ENCODE measurements at places on chromosomes 2 and 18.

DNA sequence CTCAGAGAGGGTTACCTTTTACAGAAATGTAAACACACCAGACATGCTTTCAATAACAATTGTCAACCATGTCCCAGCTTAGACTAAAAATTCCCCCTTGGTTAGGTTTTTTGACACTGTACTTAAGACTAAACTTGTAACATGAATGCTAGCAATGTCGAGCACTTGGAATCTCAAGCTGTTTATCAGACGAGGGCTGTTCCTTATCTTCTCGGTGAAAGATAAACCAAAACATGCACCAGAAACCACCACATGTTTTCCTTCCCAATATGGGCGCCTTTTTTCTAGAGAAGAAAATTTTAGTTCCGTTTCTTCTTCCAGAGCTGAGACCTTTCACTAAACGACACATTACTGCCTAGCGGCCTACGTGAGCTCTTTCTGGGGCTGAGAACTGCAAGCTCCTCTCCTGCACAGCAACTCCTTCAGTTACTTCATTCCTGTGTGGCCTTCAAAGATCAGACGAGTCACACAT, 42.4 kb upstream of the ACKR3 start:
- DNase-seq = no peak

DNA sequence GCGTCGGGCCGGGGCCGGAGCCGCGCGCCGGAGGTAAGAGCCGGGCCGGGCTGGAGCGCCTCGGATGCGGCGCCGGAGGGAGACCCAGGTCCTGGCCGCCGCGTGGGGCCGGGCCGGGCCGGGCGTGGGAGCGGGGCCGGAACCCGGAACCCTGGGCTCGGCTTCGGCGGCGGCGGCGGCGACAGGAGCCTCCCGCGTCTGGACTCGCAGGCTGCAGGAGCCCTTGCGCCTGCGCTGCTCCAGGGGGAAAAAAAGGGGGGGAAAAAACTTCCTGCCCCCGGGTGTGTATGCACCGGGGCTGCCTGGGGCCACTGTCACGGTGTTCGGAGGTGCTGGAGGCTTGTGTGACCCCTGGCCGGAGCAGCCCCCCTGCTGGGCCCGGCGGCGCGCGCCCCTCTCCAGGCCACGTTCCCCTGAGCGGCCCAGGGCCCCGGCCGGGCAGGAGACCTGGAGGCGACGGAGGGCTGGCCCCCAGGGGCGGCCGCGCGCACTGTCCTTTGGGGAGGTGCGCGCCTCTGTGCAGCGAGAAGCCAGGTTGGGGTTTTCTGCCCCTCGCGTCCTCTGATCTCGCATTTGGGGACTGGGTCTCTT, 864 bp downstream of the KLHL29 start:
- no peak for DNase-seq

GRCh38 chr2:70733646-70734180, 34.3 kb downstream of the ADD2 start:
- no peak for DNase-seq

DNA sequence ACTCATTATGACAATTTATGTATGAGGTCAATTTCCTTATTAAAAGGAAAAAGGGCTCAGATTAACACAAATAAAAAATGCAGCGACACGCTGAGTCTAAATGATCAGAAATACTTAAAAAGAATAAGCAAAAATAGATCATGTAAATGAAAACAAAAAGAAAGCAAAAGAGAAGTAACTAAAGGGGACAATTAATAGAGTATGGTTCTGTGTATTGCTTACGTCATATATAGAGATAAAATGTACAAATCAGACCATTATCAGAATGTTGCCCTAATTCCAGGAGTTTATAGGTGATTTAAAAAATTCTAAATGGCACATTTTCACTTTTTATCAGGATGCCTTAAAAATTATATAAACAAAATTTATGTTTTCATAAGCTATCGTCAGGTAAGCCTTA, 189.5 kb downstream of the DNAH7 start:
- DNase-seq = no peak

DNA sequence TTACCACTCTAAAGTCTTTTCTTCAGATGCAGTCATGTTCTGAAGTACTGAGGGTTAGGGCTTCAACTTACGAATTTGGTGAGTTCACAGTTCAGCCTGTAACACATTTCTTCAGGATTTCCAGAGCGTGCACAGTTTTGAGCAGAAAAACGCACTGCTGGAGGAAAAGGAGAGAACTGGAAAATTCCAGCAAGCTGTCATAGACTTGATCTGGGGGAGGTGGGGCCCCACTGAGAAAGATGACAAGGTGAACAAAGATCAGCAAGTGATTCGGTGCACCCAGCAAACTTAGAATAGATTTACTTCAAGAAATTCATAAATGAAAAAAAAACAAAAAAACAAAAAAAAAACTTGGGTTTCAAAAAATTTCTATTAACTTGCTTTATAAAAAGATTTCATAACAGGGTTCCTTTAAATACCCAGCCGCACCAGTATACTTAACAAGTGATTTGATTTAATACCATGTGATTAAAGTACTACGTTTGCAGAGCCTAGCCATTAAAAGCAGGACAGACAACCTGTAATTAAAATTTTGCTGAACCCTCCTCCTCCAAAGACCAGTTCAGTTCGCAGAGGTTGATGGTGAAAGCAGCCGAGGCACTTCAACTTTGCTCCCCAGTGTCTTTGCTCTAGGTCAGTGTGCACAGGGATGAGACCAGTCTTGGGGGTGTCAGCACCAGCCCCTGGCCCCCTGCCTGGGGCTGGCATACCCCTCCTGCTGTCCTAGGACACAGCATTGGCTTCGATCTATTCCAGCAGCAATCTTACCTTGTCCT, 30.5 kb downstream of the CTIF start:
- DNase-seq = no peak

DNA sequence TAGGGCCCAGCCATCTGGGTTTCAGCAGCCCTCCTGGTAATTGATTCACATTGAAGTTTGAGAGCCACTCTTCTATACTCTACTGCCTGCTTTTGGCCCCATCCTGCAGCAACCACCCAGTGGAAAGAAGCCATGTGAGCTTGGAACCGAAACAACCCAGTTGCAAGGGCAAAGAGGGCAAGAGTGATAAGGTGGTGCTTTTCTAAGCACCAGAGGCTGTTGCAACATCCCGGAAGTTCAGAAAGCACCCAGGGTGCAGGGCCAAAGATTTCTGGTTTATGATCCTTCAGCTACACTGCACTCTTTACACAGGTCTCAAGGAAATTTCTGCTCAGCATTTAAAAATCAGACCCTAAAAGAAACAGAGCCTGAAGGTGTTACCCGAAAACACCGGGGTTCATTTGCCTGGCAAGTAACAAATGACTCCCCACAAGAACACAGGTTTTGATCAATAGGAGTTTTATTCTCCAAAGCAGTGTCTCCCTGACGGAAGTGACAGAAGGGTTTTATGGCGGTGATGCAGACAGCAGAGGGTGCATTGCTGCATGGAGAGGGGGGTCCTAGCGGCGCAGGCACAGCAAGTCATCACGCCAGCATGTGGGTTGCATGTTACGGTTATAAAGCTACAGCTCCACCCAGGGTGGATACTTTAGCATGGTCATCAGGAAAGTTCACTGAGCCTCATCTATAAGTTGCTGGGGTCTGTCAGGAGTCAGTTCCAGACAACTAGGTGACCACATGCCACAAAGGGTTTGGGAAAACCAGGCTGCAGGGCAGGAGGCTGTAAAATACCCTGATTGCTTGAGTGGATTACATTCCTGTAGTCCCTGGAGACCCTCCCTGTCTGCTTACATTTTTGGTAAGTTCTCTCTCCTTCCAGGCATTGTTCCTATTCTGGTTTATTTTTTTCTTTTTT, 28.8 kb upstream of the TMEM37 start:
- DNase-seq = no peak

DNA sequence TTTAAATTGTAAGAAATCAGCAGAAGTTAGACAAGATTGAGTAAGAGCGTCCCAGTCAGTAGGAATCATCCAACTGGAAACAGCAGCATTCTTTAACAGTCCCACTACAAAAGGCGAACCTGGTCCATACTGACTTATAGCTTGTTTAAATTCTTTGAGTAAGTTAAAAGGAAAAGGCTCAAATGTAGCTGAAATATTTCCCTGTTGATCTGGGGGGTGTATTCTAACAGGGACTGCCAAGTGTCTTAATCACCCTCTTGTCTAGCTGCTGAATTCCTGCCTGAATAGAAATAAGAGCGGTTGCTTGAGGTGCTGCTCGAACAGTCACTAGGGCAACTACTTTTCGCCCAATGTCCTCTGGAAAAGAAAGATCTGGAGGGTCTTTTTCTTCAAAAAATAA, 56.4 kb upstream of the FMNL2 start:
- DNase-seq = no peak

Data from activated CD4-positive, CD25-positive, alpha-beta regulatory T cell treated with anti-CD3 and anti-CD28 coated beads, Interleukin-2, amount 50 U/mL, for 72 hours (primary cell).